A549 treated with RU486 at 1 μM for 4 hours (cell line): ENCODE measurements at places on chromosomes 7 and 10. TPM values are rescaled to one million over a fixed set of nuclear protein-coding genes. Genes with fewer than 3 reads are reported as not detected.

Gene EVX1
- total RNA-seq = 0.07 to 0.32 TPM (median 0.23 TPM) in 3 of 5 replicates, not detected in the others

Gene BMS1
- total RNA-seq = 22.1 to 29.4 TPM (median 24.2 TPM) in 5 replicates

Gene GPR146
- total RNA-seq = 1.7 to 2.8 TPM (median 1.9 TPM) in 5 replicates

Gene TSC22D4
- total RNA-seq = 27.2 to 39.5 TPM (median 29.3 TPM) in 5 replicates

Gene SNX10
- total RNA-seq = 2.6 to 4.9 TPM (median 4.6 TPM) in 5 replicates

Gene MSRB2
- total RNA-seq = 10.8 to 18.7 TPM (median 16.8 TPM) in 5 replicates

Gene MYOZ1
- not detected in 5 replicates for total RNA-seq

Gene IGF2BP3
- 15.8 to 28.0 TPM (median 25.1 TPM) in 5 replicates for total RNA-seq

Gene FAM237B
- not detected in 5 replicates for total RNA-seq
